ENCODE measurements at places on chromosomes 6 and 20.

GRCh38 chr6:157631412-157631811 is 191.6 kb upstream of the SNX9 start:
- no peak overlapping the region for H3K4me3 ChIP-seq
- H3K36me3 ChIP-seq: no peaks in the 10 kb centered on the region
- no peak for DNase-seq
- H3K4me1 ChIP-seq: no peaks in the 10 kb centered on the region
- H3K27me3 ChIP-seq: no peaks in the 10 kb centered on the region

DNA sequence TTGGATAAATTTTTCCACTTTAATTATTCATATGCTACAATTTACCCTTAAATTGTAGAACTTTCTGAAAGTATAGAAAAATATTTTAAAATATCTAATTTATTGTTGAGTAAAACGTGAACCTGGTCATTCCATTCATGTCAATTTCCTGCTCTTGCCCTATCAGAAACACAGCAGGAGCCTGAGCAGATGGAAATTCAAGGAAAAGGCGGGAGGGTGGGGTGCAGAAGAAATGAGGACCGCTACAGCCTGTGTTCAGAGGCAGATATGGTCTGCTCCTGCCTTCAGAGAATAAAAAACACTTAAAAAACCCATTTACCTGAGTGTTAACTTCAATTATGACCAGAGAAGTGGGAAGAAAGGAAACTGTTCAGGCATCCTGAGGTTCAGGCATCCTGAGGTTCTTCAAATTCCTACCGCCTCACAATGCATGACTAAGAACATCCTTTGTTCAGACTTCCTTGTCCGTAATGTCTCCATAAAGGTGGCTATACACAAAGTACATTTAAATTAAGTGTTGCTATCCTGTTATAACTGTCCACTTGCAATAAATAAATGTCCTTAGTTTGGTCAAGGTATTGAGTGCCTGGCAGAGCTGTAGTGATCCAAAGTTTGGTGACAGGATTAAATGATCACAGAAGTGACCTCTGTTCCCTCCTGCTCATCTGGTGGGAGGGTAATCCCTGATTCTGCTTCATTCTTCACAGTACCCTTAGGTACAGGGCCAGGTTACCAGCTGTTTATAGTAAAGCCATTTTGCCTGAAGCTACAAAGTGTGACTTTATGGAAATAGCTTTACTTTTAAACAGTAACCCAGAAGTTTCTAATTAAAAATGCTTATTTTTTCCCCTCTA is 109.1 kb downstream of the MAN1A1 start:
- H3K4me1 ChIP-seq: no peaks in the 10 kb centered on the region
- H3K27me3 ChIP-seq: no peaks in the 10 kb centered on the region
- no peak for DNase-seq
- H3K27ac ChIP-seq: no peak overlapping the region
- H3K36me3 ChIP-seq: no peaks in the 10 kb centered on the region

GRCh38 chr6:128520436-128521281 is at the start of gene PTPRK:
Gene PTPRK, minus strand, starts transcription at chr6:128520599. Its CDS starts 241 bp downstream, at chr6:128520358.
- H3K4me3 ChIP-seq: peak within 1 kb of the TSS; percentile 61
- H3K27ac ChIP-seq: peak within 1 kb of the TSS; percentile 83
- no peaks in the 10 kb centered on the region for H3K27me3 ChIP-seq
- peak; percentile 91 for DNase-seq
- peaks cover 35% of the 10 kb centered on the region for H3K4me1 ChIP-seq

- no peaks in the 10 kb centered on the region for H3K4me1 ChIP-seq
- no peak overlapping the region for H3K4me3 ChIP-seq
- H3K27me3 ChIP-seq: no peaks in the 10 kb centered on the region
- H3K27ac ChIP-seq: no peak overlapping the region
Observed at GRCh38 chr6:125577124-125577662, 172.2 kb upstream of the HEY2 start.

GRCh38 chr6:98002678-98003077 is 719.7 kb upstream of the MMS22L start:
- no peak for DNase-seq
- H3K36me3 ChIP-seq: no peaks in the 10 kb centered on the region
- no peaks in the 10 kb centered on the region for H3K4me1 ChIP-seq
- H3K4me3 ChIP-seq: no peak overlapping the region
- no peak overlapping the region for H3K27ac ChIP-seq
- H3K27me3 ChIP-seq: no peaks in the 10 kb centered on the region

DNA sequence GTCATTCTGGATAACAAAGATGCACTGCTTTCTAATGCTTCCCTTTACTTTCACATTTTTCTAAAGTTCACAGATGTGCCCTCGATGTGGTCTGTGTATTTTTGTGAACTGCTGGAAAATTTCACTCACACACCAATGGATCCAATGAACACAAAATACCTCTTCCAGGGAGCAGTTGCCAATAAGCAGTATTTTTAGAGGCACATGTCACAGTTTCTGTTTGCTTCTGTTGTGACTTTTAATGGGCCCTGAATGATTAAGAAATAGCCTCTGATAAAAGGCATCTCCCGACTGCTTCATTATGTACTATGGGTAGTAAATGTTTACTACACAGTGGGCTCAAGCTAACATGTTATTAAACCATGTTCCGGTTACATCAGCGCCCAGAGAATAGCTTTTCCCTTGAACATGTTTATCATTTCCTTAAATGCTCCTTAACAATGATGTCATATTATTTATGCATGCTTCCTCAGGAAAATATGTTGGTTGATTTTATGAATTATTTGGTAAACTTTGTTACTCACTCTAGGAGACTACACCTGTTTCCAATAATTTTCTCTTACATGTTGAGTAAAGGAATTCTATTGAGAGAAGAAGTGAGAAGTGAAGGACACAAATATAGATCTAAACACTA is 188.0 kb downstream of the KCNQ5 start:
- H3K36me3 ChIP-seq: no peaks in the 10 kb centered on the region
- H3K27me3 ChIP-seq: no peaks in the 10 kb centered on the region
- peaks cover 5% of the 10 kb centered on the region for H3K4me1 ChIP-seq
- H3K4me3 ChIP-seq: no peak overlapping the region

GRCh38 chr20:59351157-59352040 is 51.0 kb downstream of the EDN3 start:
- H3K27me3 ChIP-seq: peaks cover 45% of the 10 kb centered on the region
- no peaks in the 10 kb centered on the region for H3K4me1 ChIP-seq
- H3K36me3 ChIP-seq: no peaks in the 10 kb centered on the region
- H3K4me3 ChIP-seq: no peak overlapping the region
- H3K27ac ChIP-seq: no peak overlapping the region

DNA sequence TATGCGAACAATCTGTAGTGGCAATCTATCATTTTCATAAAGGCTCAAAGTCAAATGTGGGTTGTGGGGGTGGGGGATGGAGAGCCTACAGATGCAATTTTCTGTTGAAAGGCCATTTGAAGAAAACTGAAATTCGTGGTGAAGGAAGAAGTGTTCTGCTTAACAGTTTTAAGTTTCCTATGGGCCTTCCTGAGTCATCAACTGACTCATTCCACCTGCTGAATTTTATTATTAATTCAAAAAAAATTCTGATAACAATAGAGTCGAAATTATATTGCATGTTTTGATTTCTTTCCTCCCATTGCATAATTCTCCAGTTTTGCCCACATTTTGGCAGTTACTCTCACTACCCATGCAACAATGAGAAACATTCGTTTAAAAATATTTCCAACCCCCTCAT is 622.3 kb upstream of the ARID1B start:
- H3K27me3 ChIP-seq: no peaks in the 10 kb centered on the region
- H3K4me3 ChIP-seq: no peak overlapping the region
- H3K27ac ChIP-seq: no peak overlapping the region
- DNase-seq: no peak
- no peaks in the 10 kb centered on the region for H3K36me3 ChIP-seq

All from RWPE2 (cell line).